Muscle of leg (tissue), 16 donors: ENCODE measurements at places on chromosomes 16 and 17. TPM values are rescaled to one million over a fixed set of nuclear protein-coding genes. Genes with fewer than 3 reads are reported as not detected.

The RAC3 gene
- 11.2 TPM for total RNA-seq

The KRT27 gene
- 0.18 TPM for total RNA-seq

The TBX21 gene
- total RNA-seq: 0.09 TPM

The CUEDC1 gene
- 13.2 TPM for total RNA-seq

The KCNH4 gene
- total RNA-seq: not detected

The ZACN gene
- total RNA-seq: 0.04 TPM

GRCh38 chr17:82583720-82584234 lies 64.2 kb downstream of the FOXK2 start:
- no peak for DNase-seq

GRCh38 chr16:3138823-3139426 lies 4.1 kb downstream of the ZNF213 start:
- no peak for DNase-seq

GRCh38 chr17:50830994-50831393 lies 4.4 kb upstream of the WFIKKN2 start:
- peak; percentile 80 for DNase-seq

DNA sequence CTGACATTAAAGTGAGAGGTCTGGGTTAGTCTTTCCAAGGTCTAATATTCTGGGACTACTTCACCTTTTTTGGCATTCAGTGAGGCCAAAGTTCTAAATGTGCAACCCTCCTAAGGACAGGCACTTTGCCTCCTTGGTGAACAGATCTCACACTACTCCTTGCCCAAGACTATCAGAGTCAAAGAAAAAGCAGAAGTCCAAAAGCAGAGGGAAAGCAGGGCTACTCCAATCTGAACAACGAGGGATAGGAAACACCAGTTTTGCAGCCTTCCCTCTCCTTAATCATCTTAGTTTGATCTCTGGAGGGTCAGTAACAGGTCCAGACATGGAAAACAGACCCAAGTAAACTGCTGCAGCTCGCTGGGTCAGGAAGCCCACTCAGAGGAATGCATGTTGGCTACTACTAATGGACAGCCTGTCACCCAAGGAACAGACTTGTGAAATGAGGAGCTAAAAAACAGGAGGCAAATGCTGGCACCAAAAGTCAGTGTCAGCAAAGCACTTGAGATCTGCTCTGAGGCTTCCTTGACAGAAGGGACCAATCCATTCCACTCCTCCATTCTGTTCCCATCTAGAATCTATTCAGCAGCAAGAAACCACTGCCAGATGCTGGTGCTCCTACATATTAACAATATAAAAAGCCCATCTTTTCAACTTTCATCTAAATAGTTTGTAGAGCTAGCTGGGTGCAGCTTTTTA lies 29.9 kb downstream of the DCUN1D3 start:
- no peak for DNase-seq

- DNase-seq: no peak
Observed at GRCh38 chr17:60908324-60908723, 230.7 kb downstream of the BCAS3 start.

GRCh38 chr17:80689129-80689619 lies 144.5 kb downstream of the RPTOR start:
- no peak for DNase-seq

GRCh38 chr17:80476877-80477646 lies 655 bp upstream of the NPTX1 start:
- no peak for DNase-seq

DNA sequence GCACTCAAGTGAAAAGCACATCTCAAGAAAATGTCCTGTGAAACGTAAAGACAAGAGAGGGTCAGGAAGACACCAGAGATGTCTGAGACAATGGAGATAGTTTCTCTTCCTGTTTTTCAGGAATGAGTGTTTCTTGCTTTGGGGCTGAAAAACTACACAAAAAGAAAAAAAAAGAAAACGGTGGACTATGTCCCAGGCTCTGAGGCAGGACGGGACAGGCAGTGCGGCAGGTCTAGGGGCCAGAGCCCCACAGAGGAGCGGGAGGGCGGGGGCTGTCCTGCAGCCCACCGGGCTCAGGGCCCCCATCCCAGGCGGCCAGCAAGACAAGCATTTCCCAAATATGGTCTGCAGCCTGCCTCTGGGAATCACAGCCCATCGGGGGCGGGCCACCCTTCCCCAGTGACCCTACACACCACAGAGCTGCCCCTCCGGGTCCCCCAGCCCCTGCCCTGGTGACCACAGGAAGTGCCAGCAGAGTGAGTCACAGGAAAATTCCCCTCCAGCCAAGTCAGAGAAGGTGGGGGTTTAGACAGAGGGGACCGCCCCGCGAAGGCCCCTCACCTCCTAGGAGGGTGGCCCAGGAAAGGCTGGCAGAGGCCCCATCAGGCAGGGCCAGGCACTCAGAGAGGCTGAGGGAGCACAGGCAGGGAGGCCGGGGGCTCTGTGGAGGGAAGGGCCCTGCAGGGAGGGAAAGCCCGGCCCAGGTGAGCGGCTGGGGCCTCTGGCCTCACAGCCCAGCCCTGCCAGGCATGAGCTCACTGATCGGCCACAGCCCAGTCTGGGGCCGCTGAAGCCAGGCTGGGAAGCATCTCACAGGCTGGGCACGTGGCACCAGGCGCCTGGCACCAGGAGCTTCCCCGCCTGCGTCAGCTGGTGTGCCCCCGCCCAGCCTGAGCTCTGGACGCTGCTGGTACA lies 6.3 kb downstream of the BCAR1 start:
- peak; percentile 93 for DNase-seq

- peak; percentile 33 for DNase-seq
Observed at GRCh38 chr17:73743518-73744201, 99.4 kb upstream of the SDK2 start.

DNA sequence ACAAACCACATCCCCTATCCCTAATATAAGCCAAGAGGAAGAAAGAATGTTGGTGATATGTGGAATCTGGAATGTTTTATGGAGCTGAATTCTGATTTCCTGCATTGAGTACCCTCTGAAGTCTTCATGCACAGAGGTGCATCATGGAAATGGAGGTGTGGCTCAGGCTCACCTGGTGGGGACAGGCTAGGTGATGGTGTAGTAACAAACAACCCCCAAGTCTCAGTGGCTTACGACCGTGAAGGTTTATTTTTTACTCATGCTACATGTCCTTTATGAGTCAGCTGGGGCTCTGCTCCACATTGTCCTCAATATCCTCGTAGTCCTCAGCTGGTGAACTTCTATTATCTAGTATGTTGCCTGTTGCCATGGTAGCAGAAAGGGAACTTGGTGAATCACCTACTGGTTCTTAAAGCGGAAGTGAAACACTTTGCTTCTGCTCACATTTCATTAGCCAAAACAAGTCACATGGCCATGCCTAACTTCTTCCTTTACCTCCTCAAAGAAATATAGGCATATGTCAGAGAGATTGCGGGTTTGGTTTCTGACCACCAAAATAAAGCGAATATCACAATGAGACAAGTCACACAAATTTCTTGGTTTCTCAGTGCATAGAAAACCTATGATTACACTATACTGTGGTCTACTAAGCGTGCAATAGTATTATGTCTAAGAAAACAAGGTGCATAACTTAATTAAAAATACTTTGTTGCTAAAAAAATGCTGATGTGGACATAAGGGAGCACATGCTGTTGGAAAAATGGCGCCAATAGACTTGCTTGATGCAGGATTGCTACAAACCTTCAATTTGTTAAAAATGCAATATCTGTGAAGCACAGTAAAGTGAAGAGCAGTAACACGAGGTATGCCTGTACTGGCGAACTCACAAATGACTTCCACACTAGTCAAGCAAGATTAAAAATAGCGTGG lies at the start of gene PMFBP1:
TSS of gene PMFBP1 (minus strand) at position 51 of the 930 bp plus-strand sequence. CDS start 947 bp downstream, outside the sequence.
- peak; percentile 78 for DNase-seq
